ENCODE measurements at places on chromosomes 5 and 9.
A peak's percentile ranks its signal among the peaks of the same experiment; 100 is the strongest.

DNA sequence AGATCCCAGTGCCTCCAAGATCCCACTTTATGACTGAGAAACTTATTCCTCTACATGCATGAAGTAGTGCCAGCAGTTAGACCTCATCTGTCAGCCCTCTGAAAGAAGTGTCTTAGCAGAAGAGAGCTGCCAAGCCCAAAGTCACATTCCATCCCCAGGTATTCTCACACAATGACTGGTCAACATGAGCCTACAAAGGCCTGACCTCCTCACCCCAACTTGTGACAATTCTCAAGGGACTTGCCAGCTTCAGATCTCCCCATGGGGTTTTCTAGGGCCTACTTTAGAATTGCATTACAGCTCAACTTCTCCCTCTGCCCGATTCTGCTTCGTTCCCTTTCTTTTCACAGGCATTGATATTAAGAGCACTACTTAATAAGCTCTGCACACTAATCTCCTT, 393.8 kb upstream of the SLC30A5 start:
- no peak for DNase-seq

DNA sequence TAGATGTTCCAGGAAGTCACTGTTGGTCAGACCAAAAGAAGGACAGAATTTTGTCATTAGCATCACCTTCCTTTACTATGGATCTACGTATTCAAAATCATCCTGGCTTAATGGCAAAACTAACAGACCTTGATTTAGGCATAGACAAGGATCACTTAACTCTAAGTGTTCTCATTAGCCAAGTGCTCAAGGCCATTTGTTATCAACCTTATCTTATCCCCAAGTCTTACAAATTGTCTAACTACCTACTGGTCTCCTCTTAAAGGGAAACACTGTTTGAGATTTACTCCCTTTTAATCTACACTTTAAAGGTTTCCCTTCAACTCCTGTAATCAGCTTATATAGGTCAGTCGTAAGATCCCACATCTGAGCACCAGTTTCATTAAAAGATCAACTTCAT, 1197.5 kb upstream of the C9orf72 start:
- DNase-seq: no peak

- peak; percentile 26 for DNase-seq
Measured at GRCh38 chr5:7742241-7742656, 108.7 kb downstream of the CFAP90 start.

DNA sequence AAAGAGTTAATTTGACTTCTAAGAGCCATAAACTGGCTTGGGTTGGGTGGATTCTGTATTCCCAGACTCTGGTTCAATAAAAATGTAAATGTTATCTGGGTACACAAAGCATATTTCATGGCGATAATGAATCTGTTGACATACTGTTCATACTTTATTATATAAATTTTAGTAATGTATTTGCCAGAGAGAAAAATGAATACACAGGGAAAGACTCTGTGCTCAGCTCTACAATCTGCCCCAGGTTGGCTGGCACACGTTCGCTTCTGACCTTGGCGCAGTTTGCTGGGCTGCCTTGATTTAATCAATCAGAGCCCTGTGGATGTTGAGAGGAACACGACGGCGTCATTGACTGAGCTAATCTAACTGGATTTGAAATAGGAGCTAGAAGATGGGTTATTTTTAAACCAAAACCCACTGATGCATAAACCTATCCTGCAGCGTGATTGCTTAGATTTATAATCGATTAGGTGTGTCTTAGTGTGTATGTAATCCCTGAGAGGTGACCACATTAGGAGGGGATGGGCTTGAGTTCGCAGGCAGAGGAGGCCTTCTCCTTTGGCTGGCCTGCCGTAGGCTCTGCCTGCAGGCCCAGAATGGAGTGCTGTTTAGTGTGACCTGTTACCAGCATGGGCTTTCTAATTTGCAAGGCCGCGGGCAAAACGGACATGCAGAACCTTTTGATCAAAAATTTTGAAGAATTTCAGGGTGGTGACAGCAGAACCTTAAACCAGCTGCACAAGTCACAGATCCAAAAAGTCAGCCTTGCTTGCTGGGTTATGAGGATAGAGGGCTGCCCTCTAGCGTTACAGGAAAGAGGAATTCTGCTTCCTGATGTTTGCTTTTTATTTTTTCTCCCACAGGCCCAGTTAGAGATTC, 3.9 kb upstream of the ADCY2 start:
- DNase-seq: peak; percentile 53

GRCh38 chr5:123455095-123455494, 31.9 kb upstream of the CEP120 start:
- DNase-seq: no peak

- no peak for DNase-seq
Measured at GRCh38 chr5:132480042-132480441, 10.5 kb downstream of the IRF1 start.

DNA sequence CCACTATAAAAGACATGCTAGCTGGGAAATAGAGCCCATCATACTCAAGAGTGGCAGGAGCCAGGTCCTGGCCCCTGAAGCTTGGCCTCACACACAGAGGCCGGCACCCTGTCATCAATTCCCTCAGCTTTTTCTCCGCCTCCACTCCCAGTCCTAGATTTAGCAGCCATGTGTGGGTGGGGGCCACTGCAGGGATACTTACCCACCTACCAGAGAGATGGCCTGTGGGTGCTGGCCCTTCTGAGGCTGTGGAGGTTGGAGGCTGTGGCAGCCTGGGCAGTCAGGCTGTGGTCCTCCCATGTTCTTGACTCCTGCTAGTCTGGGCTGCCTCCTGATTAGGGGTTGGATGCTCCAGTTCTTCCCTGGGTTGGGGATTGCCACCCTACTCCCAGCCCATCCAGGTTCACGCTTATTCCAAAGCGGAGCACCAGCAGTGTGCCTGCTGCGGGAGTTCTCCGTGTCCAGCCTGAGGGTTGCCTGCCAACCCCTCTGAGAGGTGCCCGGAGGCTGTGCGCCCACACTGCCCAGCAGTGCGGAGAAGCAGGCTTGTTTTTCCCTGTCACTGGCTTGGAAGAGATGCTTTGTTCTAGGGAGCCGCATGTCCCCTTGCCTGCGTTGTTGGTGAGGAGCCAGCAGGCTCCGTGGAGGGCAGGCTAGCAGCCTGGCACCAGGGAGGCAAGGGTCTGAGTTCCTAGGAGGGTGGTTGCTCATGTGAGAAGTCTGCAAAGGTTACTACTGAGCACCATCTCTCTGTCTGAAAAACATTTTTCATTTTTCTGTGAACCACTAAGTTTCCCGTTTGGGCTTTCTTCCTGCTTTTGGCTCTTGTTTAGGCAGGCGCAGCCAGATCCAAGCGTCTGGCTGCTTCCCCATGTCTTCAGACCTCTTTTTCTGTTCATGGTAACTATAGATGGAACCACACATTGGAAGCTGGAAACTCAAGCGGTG, 7.5 kb downstream of the SLC22A5 start:
- DNase-seq: no peak

DNA sequence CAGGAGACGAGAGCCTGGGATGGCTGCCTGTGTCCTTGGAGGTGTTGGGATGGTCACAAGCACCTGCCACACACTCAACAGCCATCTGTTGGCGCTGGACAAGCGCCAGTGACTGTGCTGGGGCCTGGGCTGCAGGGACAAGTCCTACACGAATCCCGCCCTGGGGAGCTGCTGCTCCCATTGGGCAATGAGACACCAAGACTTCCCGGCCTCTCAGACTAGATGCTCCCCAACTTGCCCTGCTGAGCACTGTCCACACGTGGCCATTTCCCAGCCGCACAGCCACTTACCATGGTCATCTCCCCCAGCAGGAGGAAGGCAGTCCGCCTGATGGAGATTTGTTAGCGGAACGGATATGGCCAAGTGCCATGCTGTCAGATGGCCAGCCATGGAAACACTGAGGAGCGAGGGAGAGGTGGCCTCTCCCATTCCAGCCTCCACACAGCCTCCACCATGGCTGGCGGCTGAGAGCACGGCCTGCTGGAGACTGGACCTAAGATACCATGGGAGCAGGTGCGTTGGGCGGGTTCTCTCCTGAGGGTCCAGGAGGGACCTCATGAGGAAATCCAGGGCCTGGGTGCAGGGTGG, 43.9 kb downstream of the PRRT1B start:
- no peak for DNase-seq

DNA sequence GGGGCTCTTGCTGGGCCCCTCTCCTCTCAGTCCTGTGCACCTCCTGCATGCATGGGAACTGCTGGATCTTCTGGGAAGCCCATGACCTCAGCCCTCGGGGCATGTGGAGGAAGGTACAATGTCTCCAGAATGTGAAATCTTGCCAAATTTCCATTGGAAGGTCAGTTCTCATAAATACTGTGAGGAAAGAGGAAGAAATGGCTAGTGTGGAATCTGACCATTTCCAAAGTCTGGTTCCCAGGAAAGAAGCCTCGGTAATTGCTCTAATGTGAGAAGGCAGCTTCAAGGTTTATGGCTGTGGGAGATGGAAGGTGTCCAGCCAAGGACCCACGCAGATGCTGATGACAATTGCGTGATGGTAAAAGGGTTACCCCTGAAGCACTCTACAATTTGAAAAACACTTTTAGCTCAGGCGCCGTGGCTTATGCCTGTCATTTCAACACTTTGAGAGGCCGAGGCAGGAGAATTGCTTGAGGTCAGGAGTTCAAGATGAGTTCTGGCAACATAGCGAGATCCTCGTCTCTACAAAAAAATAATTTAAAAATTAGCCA, 8.1 kb upstream of the IL17B start:
- peak; percentile 88 for DNase-seq

GRCh38 chr9:127059765-127060361, 62.6 kb downstream of the ANGPTL2 start:
- no peak for DNase-seq

GRCh38 chr5:106801554-106801953, 869.2 kb downstream of the EFNA5 start:
- DNase-seq: no peak

DNA sequence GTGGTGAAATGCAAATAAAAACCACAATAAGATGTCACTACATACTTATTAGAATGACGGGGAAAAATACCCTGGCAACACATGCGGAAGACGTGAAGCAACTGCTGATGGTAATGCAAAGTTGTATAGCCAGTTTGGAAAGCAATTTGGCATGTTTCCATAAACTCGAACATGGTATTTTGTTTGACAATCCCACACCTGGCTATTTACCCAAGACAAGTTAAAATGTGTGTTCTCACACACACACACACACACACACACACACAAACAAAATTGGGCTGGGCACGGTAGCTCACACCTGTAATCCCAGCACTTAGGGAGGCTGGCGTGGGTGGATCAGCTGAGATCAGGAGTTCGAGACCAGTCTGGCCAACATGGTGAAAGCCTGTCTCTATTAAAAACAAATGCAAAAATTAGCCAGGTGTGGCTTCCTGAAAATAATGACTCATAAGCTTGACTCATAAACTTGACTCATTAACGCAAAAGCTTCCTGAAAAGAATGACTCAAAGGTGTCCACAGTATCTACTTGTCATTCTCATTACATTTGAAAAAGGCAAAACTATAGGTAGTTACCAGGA, 456.5 kb downstream of the CDH18 start:
- peak; percentile 23 for DNase-seq

- DNase-seq: no peak
Measured at GRCh38 chr9:24071716-24072115, 245.7 kb upstream of the ELAVL2 start.

DNA sequence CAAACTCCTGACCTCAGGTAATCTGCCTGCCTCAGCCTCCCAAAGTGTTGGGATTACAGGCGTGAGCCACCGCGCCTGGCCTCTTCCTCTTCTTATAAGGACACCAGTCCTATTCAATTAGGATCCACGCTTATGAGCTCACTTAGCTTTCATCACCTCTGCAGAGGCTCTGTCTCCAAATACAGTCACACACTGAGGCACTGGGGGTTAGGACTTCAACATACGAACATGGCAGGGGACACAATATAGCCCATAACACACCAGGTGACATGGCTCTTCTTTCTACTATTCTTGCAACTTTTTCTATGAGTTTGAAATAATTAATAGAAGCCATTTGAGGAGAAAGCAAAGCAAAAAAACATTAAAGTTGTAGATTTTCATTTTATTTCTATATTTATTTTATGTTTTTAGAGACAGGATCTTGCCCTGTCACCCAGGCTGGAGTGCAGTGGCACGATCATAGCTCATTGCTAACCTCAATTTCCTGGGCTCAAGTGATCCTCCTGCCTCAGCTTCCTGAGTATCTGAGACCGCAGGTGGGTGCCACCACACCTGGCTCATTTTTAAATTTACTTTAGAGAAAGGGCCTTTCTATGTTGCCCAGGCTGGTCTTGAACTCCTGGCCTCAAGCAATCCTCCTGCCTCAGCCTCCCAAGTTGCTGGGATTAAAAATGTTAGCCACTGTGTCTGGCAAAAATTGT, 6.0 kb upstream of the PRRT1B start:
- no peak for DNase-seq

- peak; percentile 84 for DNase-seq
Measured at GRCh38 chr5:168978015-168978414, 322.9 kb downstream of the SLIT3 start.

GRCh38 chr9:73893230-73893629, 603.9 kb upstream of the RORB start:
- no peak for DNase-seq

DNA sequence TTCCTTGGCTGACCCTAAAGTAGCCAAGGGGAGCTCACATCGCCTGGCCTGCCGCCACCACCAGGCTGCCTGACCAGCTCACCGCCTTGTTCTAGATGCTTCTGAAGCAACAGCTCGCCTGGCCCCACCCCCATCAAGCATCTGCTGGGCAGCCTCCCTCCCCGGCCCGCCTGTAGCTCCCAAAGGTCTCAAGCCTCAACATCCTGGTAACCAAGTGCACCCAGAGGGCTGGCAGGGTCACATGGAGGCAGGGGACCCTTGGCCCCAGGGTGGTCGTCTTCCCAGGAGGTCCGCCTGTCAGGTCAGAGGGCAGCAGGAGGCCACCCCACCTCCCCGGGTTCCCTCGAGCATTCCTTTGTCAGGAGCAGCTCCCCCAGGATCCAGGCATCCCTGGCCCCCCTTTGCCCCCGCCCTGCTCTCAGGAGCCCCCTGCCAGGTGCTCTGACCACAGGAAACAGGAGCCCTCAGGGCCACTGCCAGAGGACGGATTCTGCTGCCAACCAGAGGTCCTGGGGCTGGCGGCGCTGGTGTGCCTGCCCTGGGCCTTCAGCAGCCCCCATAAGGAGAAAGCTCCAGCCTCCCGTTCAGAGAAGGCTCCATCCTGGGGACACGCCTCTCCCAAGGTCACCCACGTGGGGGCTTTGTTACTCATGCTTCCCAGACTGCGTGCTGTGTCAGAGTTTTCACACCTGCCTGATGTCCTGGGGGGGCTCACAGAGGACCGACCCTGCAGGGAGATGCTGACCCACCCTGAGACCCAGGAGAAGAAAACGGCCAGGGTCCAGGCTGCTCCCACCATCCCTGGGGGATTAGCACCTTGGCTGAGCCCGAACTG, 3.5 kb upstream of the LRRC14B start:
- DNase-seq: no peak
